ENCODE measurements at places on chromosomes 7 and 10.

DNA sequence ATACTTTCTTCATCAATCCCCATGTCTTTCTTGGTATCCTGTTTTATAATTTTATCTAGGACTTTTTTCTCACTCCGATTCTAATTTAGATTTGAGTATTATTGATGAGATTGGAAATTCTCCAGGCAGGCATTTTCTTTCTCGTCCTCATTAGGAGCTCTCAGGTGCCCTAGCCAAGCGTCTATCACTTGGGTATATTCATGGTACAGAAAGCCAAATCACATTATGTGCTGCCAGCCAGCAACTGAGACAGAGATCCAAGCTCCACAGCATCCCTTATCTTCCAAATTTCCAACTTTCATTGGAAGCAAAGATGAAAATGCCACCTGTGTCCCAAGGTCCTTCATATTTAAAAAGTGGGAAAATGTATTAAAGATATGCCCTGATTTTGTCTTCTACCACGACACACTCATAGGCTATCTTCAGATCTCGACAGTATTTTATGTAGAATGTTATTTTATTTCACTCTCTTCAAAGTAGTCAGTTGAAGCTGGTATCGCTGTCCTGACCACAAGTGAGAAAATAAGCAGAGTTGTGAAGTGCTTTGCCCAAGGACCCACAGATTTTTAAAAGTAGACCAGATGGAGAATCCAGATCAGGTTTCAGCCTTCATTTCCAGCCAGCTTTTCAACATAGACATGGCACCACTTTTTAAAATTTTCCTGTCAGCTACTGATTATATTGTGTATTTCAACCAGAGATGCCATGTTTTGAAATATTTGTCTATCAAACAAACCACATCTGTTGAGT lies 773.4 kb downstream of the CNTNAP2 start:
- no peak for DNase-seq

DNA sequence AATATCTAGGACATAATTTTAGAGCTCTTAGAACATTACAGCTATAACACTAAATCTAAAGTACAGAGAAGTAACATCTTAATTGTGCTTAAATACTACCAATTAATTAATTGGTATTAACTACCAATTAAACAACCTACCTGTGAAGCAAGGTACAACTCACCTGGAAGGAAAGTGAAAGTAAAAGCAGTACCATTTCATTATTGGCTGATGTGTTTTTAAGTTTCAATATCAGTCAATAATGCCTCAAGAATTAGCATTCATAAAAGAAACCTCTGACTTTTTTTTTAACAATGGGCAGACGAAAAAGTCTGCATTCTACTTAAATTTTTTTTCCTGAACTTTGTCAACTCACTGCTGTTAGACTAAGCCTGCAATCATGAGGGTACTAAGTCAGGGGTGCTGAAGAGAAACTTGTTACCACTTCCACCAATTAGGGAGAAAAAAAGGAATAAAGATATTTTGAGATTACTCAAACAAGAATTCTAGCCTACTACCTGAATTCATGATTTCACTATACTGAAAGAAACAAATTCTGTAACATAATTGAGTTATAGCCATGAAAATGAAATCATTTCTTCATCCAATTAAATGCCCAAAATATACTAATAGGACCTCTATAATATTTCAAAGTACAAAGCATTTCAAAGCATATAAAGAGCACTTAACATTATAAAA lies 19.9 kb downstream of the UPF2 start:
- no peak for DNase-seq

- DNase-seq = no peak
Measured at GRCh38 chr10:84706875-84707274, 378.5 kb downstream of the CCSER2 start.

GRCh38 chr7:30866939-30867338 lies 44.7 kb upstream of the AQP1 start:
- DNase-seq = no peak

DNA sequence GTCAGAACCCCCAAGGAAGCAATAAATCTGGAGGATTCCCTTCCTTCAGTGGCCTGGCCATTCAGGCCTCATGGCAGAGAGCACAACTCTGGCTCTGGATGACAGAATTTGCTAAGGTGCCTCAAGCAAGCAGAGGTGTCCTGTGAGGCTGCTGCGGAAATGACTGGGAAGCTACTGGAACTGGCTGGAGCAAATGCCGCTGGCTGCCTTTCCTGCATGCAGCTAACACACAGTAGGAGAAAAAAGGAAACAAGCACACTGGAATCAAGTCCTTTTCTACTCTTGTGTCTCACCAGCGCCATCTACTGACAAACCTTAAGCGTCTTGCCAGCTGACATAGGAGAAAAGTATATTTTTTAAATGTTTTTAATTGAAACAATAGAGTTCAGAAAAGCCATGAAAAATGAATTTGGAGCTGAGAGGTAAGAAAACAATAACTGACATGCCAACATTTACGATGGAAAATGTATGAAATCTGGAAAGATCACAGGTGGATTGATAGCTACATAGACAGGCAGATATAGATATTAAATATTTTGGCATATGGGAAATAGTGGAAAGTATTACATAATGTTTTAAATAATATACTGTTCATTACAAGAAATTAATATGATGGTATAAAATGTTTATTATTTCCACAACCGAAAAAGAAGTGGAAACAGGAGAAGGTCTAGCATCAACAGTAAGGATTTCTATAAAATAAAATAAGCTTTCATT lies 951.6 kb downstream of the ANKRD7 start:
- DNase-seq = peak; percentile 35

DNA sequence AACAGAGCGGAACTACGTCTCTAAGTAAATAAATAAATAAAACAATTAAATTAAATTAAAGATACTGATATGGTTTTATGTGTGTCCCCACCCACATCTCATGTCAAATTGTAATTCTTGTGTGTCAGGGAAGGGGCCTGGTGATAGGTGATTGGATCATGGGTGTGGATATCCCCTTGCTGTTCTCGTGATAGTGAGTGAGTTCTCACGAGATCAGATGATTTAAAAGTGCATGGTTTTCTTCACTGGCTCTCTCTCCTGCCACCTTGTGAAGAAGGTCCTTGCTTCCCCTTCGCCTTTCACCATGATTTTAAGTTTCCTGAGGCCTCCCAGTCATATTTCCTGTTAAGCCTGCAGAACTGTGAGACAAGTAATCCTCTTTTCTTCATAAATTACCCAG lies 29.0 kb upstream of the OGDHL start:
- DNase-seq = no peak

GRCh38 chr10:18583575-18584270 lies 67.7 kb downstream of the NSUN6 start:
- DNase-seq = no peak

GRCh38 chr7:81791568-81792518 lies 22.0 kb upstream of the HGF start:
- DNase-seq = no peak

- no peak for DNase-seq
Measured at GRCh38 chr7:117323305-117323850, 520 bp upstream of the WNT2 start.

- DNase-seq = no peak
Measured at GRCh38 chr10:80588546-80588945, 50.8 kb downstream of the SH2D4B start.

DNA sequence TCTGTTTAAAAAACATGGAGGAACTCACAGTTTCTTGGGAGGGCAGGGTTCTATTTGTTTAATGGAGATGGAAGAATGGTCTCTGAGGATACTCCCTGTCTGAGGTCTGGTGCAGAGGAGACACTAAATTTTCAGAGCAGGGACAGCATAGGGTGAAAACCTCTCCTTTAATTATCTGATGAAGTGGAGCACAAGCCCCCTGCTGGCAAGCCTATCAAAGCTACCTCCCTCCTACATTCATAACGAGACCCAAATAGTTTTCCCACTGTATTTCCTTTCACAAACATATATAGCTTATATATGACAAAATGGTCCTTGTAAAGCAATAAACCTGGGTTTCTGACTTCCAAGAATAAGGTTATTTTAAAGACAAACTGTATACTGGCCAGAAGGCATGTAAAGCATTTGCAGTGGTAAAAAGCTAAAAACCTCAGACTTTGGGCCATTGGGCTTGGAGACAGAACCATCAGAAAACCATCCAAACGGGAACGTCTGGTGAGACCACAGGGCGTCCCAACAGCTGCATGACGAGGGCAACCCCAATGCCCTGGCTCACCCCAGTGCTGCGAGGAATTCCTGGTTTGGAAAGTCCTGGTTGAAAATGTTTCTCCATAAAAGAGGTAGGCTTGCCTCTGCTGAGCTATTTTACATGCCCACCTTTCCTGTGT lies 201.3 kb downstream of the FANK1 start:
- DNase-seq = no peak

- peak; percentile 55 for DNase-seq
Measured at GRCh38 chr10:23826421-23826820, 382.5 kb upstream of the KIAA1217 start.

DNA sequence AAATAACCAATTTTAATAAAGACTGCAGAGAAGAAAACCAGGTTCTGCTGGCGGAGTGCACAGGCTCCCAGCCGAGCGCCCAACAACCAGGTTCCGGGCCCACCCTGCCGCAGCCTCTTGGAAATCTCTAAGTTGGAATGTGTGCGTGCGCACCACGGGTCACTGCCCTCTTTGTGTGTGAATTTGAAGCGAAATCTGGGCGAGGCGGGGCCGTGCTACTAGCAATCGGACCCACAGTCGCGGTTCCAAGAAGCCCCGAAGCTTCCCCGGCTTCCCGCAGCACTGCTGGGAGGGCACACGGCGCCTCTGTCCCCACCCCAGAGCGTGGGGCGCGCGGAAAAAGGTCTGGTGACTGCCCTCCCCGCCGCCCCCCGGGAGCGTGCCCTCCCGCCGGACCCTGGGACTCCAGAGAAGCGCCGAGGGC lies 666 bp upstream of the MAP3K8 start:
- DNase-seq = peak; percentile 63

DNA sequence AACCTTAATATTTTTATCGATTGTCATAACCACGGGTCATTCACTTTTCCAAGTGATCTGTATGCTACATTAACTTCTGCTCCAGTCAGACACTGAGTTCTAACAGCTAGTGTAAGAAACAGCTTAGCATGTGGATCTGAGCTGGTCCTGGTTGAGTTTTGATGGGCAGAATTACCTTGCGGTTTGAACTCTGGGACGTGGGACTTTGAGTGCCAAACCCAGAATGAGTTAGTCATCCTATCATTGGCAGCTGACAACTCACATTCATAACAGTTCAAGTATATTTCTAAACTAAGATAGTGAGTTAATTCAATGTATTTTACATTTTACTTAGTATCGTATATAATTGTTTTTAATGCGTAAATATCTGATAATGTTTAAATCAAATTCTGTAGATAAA lies 43.2 kb downstream of the C7orf33 start:
- no peak for DNase-seq

GRCh38 chr7:60706-61105 lies 131.7 kb upstream of the FAM20C start:
- no peak for DNase-seq

GRCh38 chr7:82477733-82478515 lies 34.3 kb upstream of the CACNA2D1 start:
- DNase-seq = no peak

DNA sequence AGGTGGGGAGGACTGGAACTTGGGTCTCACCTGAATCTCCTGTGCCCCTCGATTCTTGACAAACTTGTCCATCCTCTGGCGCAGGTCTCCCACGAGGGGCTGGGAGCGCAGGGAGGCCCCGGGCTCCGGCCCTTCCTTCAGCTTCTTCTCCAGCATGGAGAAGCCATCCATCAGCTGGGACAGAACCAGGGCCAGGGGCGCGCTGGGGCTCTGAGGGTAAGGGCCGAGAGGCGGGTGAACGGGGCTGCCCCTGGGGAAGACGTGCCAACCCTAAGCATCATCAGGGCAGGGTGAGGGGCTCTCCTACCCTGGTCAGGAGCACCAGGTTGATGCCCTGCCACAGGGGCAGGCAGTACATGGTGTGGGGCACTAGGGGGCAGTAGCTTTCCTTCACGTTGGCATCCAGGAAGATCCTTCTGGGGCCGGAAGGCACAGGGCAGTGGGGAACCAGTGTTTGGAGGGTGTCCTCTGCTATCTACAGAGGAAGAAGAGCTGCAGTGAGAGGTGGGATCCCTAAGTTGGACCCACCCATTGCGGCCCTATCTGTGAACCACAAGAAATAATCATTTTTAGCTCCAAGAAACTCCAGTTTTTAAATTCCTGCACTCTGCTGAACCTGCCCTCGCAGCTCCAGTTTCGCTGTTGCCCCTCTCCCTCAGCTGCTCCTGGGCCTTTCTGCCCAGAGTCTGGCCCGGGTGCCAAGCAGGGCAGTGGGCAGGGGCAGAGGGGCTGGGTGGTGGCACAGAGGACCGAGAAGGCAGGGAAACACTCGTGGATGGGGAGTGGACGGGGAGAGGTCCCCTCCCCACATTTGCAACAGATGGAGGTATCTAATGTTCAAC lies 10.8 kb upstream of the PYROXD2 start:
- no peak for DNase-seq

- no peak for DNase-seq
Measured at GRCh38 chr10:71731791-71732190, 12.2 kb upstream of the C10orf105 start.

DNA sequence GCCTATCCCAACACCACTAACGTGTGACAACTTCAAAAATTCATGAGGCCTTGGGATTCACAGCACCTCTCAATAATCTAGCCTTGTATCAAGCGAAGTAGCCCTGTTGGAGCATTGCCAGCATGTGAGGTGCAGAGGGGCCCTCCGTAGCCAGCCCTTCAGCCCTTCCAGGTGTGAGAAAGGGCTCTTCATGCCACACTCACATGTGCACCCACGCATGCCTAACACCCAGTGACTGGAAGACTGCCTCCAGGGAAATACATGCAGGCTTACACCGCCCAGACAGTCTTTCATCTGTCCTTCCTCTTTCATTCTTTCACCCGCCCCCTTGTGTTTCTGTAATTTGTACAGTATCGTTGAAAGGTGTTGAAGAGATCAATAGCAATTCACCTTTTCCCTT lies 26.1 kb downstream of the LRRC4 start:
- no peak for DNase-seq

DNA sequence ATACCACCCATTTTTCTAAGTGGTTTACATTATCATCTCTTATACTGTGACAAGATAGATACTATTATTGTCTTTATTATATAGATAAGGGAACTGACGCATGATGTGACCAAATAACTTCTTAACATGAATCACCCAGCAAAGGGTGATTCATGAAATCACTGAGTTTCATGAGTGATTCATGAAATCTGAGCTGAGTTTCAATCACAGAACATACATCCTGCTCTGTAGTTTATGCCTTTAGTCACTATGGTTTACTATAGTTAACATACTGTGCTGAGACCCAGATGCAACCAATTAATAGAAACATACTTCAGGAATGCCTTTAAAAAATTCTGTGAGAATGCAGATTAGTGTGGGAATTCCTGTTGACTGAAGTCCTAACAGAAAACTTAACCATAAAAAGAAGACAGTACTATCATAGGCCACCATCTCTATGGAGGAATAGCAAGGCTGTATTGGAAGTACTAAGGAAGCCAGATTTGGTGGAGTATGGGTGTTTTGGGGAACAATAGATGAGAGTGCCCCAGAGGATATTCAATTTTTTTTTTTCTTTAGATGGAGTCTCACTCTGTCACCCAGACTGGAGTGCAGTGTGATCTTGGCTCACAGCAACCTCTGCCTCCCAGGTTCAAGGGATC lies 43.1 kb upstream of the SEMA3A start:
- DNase-seq = no peak
